Effector memory CD4-positive, alpha-beta T cell (primary cell): ENCODE measurements at places on chromosomes 11 and 22.

DNA sequence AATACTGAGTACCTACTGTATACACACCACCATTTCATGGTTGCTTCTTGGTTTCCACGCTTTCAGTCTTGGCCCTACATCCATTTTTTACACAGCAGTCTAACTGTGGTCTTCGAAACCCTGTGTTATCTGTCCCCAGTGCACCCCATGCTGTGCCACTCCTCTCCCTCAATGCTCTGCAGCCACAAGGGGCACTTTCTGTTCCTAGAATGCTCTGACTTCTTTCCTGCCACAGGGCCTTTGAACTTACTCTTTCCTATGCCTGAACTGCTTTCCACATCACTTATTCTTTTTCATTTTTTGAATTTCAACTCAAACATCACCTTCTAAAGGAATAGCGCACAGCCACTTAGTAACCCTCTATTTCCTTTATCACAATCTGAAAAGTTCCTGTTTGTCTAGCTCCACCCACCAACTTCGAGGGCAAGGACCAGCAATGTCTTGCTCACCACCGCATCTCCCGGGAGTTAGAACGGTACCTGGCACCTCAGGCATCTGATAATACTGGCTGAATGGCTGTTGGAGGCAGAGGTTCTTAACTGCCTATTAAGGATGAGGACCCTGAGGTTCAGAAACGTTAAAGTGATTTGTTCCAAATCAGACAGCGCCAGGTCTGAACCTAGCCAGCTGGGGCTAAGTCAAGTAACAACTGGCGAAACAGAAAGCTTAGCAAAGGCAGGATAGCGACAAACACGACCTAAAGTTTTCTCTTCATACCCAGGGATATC is 568 bp downstream of the ALG8 start:
- peak overlapping the region; percentile 73 for H3K4me3 ChIP-seq
- H3K36me3 ChIP-seq = no peaks in the 10 kb centered on the region
- no peaks in the 10 kb centered on the region for H3K27me3 ChIP-seq
- no peak for DNase-seq
- no peaks in the 10 kb centered on the region for H3K4me1 ChIP-seq

DNA sequence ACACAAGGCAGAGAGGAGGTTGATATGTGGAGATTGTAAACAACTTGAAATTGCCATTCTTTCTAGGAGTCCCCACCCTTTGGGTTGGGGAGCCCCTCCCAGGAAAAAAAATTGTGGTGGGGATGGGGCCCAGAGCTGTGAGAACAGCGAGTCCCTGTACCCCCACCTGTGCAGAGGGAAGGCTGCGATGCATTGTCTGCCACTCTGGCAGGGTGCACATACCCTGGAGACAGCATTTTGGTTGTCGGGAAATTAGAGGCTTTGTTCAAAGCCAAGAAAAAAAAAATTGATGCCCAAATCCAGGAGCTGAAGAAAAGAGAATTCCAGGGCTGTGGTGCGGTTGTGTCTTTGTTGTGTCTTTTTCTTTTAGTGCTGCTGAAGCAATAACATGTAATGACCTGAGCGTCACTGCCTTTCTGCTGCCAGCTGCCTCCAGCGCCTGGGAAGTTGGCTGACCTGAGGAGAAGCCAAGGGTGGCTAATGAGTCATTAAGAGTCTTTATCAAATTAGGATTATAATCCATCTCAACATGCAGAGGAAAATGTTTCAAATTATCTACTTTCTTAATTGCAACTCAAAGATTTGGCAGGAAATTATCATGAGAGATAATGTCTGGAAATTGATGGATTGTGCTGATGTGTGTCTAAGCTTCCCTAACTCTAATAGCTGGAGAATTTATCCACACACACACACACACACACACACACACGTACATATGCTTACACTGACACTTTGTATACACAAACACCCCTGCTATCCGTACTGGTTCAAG is 8.0 kb upstream of the PKNOX2 start:
- H3K27ac ChIP-seq = no peak overlapping the region
- H3K27me3 ChIP-seq = no peaks in the 10 kb centered on the region

DNA sequence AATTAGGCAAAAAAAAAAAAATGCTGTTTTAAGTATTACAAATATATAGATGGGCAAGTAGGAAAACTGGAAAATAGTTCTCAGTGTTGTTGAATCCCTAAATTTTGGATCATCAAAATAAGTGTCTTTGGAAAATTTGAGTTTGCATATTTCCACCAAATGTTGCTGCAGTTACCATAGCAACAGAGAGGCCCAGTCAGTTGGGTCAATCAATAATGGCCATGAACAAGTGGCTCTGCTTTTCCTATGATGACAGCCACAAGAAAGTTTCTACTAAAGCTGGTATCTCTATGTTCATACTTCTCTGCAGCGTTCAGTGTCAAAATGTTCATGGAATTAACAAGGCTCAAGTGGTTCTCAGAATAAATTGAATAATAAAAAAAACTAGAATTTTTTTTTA is 79.1 kb downstream of the SERGEF start:
- H3K4me3 ChIP-seq = no peak overlapping the region
- H3K27me3 ChIP-seq = no peaks in the 10 kb centered on the region
- DNase-seq = no peak
- H3K4me1 ChIP-seq = no peaks in the 10 kb centered on the region
- H3K27ac ChIP-seq = no peak overlapping the region
- H3K36me3 ChIP-seq = peaks cover 4% of the 10 kb centered on the region

DNA sequence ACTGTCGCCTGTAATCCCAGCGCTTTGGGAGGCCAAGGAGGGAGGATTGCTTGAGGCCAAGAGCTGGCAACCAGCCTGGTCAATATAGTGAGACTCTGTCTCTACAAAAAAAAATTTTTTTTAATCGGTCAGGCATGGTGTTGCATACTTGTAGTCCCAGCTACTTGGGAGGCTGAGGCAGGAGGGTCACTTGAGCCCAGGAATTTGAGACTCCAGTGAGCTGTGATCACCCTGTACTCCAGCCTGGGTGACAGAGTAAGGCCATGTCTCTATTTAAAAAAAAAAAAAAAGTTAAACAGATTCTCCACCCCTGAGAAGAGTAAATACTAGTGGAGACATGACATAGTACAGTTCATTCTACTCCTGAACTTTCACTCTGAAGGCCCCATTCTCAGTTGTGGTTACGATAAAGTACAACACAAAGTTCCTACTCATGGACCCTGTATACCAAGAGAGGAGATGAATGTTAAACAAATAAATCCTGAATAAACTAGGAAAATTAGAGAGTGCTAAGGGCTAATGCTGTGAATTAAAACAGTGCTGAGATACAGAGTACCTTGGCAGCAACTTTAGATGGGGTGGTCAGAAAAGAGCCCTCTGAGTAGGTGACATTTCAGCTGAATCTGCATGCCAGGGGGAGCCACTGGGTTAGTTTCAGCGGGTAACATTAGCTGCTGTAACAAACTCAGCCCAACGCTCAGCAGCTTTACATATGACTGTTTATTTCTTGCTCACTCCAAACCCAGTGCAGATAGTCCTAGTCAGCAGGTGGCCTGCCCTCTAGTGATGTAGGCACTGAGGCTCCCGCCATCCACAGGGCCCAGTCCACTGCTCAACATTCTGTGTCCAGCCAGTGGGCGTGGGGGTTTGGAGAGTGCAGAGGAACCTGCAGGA is 75.1 kb downstream of the DBX1 start:
- H3K27me3 ChIP-seq = no peaks in the 10 kb centered on the region
- H3K4me3 ChIP-seq = no peak overlapping the region
- H3K27ac ChIP-seq = no peak overlapping the region

DNA sequence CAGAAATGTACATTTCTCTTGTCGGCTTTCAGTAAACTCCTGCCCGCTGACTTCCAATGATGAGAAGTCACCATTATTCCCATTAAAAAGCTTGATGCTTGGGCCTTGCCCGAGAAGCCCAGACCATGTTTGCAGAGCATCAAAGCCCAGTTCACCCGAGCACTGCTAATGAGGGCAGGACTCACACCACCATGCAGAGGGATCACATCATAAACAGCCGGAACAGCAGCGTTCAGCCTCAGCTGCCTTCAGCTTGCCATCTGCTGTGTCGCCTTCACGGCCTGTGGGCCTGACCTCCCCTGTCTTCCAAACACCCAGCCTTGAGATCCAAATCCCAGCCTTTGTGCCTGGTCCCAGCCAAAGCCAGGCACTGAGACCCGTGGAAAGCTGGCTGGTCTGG is 105.4 kb upstream of the CSNK2A3 start:
- no peaks in the 10 kb centered on the region for H3K4me1 ChIP-seq
- no peak overlapping the region for H3K27ac ChIP-seq
- no peak overlapping the region for H3K4me3 ChIP-seq
- H3K27me3 ChIP-seq = no peaks in the 10 kb centered on the region
- no peaks in the 10 kb centered on the region for H3K36me3 ChIP-seq

- H3K27me3 ChIP-seq = no peaks in the 10 kb centered on the region
- no peak overlapping the region for H3K27ac ChIP-seq
- H3K36me3 ChIP-seq = no peaks in the 10 kb centered on the region
- no peak for DNase-seq
Observed at GRCh38 chr22:47204002-47204979, 441.8 kb downstream of the TBC1D22A start.

GRCh38 chr22:31102441-31103081 is 4.8 kb downstream of the SELENOM start:
- H3K4me1 ChIP-seq = peaks cover 9% of the 10 kb centered on the region
- no peak for DNase-seq
- H3K27me3 ChIP-seq = no peaks in the 10 kb centered on the region
- no peaks in the 10 kb centered on the region for H3K36me3 ChIP-seq
- H3K4me3 ChIP-seq = no peak overlapping the region
- H3K27ac ChIP-seq = no peak overlapping the region

GRCh38 chr11:117911694-117912093 is 17.5 kb downstream of the TMPRSS13 start:
- no peak overlapping the region for H3K4me3 ChIP-seq
- DNase-seq = no peak
- no peaks in the 10 kb centered on the region for H3K27me3 ChIP-seq

- H3K27ac ChIP-seq = no peak overlapping the region
- DNase-seq = no peak
- no peaks in the 10 kb centered on the region for H3K36me3 ChIP-seq
- peaks cover 9% of the 10 kb centered on the region for H3K4me1 ChIP-seq
Observed at GRCh38 chr11:6319704-6320410, 444 bp downstream of the CAVIN3 start.

DNA sequence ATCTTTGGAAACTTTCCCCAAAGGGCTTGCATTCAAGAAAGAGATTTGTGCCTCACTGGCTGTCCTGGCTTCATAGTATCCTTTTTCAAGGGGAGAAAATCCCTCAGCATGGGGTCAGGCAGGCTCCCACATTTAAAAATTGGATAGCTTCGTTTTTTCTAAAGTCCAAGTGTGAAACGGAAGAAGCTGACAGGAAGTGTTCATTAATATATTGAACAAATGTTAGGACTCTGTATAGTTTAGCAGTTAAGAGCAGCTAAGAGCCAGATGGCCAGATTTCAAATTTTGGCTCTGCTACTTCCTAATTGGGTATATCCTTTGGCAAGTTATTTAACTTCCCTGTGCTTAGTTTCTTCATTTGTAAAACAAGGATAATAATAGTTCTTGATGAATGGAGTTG is 354.9 kb upstream of the FAT3 start:
- no peaks in the 10 kb centered on the region for H3K4me1 ChIP-seq
- H3K27me3 ChIP-seq = no peaks in the 10 kb centered on the region
- no peak for DNase-seq

DNA sequence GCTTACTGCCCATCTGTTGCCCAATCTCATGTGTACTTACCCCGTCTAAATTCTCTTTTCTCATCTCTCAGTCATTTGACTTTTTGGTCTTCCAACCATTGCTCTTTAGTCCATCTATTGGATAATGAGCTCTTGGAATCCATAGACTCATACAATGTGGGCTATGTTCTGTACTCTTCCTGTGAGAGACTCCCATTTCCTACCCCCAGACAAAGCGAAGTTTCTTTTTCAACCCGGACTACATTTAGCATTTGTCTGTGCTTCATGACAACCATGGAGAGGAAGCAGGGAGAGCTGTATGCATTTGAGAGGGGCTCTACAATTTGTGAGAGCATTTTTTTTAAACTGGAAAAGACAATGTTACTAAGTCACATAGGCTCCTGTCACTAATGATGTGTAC is 4.0 kb upstream of the ARHGAP42 start:
- no peak overlapping the region for H3K4me3 ChIP-seq
- no peaks in the 10 kb centered on the region for H3K4me1 ChIP-seq
- H3K27me3 ChIP-seq = no peaks in the 10 kb centered on the region
- DNase-seq = no peak
- H3K36me3 ChIP-seq = no peaks in the 10 kb centered on the region

GRCh38 chr22:30167296-30167695 is 79.3 kb downstream of the LIF start:
- H3K4me3 ChIP-seq = no peak overlapping the region
- no peaks in the 10 kb centered on the region for H3K36me3 ChIP-seq
- no peak for DNase-seq
- H3K4me1 ChIP-seq = peaks cover 18% of the 10 kb centered on the region

- no peaks in the 10 kb centered on the region for H3K4me1 ChIP-seq
- no peaks in the 10 kb centered on the region for H3K27me3 ChIP-seq
- no peak for DNase-seq
- no peak overlapping the region for H3K4me3 ChIP-seq
Observed at GRCh38 chr11:75541193-75542087, 15.7 kb upstream of the GDPD5 start.

GRCh38 chr11:72579816-72580641 is 94.2 kb downstream of the PDE2A start:
- peaks cover 11% of the 10 kb centered on the region for H3K4me1 ChIP-seq
- no peak for DNase-seq
- H3K36me3 ChIP-seq = no peaks in the 10 kb centered on the region
- no peak overlapping the region for H3K4me3 ChIP-seq

DNA sequence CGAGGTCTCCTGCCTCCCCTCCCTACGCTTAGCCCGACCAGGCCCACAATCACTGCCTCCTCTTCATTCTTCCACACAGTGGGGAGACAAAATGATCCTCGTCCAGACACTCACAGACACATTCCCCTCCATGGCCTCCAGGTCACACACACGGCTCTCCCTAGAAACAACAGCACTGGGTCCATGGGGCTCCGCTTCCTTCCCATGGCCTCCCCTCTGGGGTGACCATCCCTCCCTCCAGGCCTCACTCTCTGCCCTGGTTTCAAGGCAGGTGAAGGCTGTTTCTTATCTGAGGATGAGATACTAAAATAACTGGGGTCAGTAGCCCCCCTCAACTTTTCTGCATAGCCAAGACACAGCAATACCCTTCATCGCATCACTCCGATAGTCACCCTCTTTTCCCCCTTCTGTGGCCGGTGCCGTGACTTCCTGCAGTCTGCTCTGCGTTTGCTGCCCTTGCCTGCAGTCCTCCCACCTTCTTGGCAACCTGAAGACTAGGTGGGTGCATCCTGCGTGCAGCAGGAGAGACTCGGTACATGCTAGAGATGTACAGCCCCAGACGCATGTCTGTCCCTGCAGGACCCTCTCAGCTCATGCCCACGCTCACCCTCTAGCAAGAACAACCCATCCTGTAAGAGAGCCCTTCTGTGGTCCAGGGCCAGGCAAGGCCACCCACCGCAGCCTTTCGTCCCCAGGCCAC is 55.8 kb downstream of the CD6 start:
- H3K27ac ChIP-seq = peak overlapping the region; percentile 86
- no peaks in the 10 kb centered on the region for H3K27me3 ChIP-seq
- peaks cover under 1% of the 10 kb centered on the region for H3K36me3 ChIP-seq
- peaks cover 58% of the 10 kb centered on the region for H3K4me1 ChIP-seq

GRCh38 chr11:29629286-29629685 is 387.5 kb downstream of the KCNA4 start:
- no peak for DNase-seq
- no peak overlapping the region for H3K27ac ChIP-seq
- H3K4me1 ChIP-seq = no peaks in the 10 kb centered on the region
- no peaks in the 10 kb centered on the region for H3K36me3 ChIP-seq
- H3K4me3 ChIP-seq = no peak overlapping the region
